Central memory CD4-positive, alpha-beta T cell (primary cell): ENCODE measurements at places on chromosomes 16 and 17.

GRCh38 chr17:35519906-35520442 lies 17.5 kb downstream of the SLFN12L start:
- DNase-seq: no peak

DNA sequence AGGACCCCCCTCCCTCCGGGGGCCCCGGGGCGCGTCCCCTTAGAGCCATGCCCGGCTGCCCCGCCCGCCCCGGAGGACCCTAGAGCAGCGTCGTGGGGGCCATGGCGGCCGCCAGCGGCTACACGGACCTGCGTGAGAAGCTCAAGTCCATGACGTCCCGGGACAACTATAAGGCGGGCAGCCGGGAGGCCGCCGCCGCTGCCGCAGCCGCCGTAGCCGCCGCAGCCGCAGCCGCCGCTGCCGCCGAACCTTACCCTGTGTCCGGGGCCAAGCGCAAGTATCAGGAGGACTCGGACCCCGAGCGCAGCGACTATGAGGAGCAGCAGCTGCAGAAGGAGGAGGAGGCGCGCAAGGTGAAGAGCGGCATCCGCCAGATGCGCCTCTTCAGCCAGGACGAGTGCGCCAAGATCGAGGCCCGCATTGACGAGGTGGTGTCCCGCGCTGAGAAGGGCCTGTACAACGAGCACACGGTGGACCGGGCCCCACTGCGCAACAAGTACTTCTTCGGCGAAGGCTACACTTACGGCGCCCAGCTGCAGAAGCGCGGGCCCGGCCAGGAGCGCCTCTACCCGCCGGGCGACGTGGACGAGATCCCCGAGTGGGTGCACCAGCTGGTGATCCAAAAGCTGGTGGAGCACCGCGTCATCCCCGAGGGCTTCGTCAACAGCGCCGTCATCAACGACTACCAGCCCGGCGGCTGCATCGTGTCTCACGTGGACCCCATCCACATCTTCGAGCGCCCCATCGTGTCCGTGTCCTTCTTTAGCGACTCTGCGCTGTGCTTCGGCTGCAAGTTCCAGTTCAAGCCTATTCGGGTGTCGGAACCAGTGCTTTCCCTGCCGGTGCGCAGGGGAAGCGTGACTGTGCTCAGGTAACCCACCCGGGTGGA lies 759 bp downstream of the ALKBH5 start:
- peak; percentile 78 for DNase-seq

- no peak for DNase-seq
Observed at GRCh38 chr17:82938486-82938872, 98.7 kb upstream of the ZNF750 start.

DNA sequence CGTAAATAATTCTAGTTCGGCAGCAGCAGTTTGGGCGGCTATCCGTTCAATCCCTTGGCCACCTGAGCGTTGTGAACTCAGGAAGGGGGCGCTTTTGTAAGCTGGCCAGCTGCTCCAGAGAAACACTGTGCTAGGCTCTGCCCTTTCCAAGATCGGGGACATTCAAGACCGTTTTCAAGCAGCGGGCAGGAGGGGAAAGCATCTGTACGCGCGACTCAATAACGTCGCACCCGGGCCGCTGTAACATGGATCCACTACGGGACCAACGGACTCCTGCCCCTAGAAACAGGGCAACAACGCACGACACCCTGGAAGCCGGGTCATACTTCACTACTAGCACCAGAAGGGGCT lies 463 bp downstream of the TOP2A start:
- DNase-seq: no peak

DNA sequence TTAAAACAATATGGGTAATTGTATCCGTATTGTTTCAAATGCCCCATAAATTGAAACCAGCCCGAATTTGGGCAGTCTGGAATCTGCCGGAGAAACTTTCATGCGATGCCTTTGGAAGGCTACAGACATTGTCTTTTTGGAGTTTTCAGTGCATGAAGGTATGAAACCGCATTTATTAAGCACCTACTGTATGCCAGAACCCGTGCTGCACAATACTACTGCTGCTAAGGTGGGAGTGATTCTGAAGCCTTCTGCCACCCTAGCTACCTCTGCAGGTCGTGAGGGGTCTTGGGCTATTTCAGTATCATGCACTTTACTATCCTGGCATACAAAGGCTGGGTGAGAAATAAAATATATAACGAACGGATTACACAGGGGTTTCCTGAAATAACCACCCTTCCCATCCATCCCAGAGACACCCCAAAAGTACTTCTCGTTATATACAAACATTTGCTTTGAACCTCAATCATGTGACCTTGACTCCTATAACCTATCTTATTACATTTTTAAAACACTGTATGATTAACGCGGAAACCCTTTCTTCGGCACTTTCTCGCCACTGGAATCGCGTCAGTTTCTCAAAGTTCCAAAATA lies 1.0 kb upstream of the MSI2 start:
- no peak for DNase-seq

DNA sequence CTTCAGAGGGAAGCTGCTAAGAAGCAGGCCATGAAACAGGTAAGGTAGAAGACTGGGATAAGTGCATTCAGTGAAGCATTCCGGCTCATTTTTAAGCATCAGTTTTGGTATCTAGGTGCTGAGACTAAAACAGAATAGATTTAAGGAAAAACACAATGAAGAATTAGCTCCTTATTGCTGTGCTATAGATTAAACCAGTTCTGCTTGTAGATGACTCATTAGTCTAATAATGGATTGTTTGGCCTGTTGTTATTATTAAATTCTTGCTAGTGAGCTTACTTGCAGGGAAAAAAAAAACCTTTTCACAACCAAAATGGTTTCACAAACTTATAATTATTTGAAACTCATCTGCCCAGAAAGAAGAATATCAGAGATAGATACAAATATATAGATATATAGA lies 55.9 kb downstream of the NSRP1 start:
- DNase-seq: no peak

DNA sequence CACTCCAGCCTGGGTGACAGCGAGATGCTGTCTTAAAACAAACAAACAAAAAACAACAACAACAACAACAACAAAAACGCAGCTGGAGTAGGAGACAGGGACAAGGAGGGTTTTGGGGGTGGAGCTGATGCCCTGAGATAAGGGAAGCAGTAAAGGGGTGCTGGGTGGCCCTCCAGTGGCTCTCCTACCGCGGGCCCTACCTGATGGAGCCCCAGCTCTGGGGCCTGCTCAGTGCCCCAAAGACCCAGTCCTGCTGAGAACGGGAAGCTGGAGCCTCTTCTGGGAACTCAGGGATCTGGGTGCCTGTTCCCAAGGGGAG lies 21.3 kb upstream of the NAGS start:
- no peak for DNase-seq

GRCh38 chr16:67652578-67653127 lies 7.4 kb downstream of the ACD start:
- no peak for DNase-seq

DNA sequence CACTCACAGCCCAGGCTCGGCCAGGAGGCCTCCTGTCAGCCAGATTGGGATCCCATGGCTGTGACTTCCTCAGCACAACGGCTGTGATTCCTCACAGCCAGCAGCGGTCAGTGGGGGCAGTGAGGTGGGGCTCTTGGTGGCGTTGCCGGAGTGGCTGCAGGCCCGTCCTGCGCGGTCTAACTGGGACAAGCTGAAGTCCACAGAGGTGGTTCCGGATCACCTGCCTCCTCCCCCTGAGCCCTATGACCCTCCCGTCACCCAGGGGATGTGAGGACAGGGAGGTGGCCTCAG lies 34.4 kb upstream of the MLKL start:
- DNase-seq: no peak

GRCh38 chr17:50184611-50185398 lies 16.6 kb downstream of the COL1A1 start:
- DNase-seq: no peak

DNA sequence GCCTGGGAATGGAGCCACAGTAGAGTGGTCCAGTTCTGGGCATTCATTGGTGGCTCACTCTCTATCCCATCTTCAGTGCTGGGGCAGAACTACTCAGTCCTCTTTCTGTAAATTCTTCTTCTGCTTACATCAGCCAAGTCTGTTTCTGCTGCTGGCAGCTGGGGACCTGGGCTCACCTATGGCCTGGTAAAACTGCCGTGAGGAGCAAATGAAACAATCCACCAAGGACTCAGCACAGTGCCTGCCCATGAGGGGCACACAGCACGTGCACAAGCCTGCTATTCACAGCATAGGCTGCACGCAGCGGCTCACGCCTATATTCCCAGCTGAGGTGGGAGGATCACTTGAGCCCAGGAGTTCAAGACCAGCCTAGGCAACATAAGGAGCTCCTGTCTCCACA lies 30.9 kb upstream of the SNN start:
- no peak for DNase-seq

- DNase-seq: no peak
Observed at GRCh38 chr17:68601565-68602288, 560 bp upstream of the FAM20A start.

DNA sequence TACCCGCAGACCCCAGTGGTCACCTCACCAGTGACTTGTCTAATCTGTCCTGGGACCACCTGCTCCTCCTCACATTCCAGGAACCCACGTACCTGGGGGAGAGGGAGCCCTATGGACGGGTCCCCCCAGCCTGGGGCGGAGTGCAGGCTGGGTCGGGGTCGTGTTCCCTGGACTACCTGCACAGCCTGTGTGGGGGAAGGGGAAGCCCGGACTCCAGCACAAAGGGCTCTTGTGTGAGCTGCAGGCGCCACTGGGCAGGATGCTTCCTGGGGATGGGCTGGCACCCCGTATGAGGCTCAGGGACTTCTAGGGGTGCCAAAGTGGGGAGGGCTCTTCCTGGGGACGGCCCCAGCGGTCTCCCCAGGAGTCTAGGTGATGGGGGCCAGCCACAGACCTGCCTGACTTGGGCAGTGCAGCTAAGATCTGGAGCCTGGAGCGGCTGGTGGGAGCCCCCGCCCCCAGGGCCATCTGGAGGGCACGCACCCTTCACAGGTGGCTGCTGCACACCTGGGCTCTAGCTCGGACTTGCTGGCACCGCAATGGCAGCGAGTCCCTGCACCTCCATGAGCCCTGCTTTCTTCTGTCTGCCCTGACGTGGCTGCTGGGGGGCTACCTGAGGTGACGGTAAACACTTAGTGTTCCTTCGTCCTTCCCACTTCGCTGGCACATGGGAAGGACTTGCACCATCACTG lies 7.5 kb downstream of the VASN start:
- DNase-seq: no peak

DNA sequence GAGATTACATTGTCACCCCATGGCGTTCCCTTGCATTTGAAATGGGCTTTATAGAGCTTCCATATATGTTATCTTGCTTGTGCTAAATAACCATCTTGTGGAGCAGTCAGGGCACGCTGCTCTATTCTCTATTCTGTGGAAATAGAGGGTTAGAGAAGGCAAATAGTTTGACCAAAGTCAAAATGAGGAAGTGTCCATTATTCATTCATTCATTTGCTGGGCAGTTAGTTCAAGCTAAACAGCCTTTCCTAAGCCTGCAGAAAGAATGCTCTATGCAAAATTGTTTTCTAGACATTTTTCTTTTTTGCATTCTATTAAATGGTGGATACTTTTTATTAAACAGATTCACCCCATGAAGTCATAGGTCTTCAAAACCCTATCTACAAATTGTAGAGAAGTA lies 67.8 kb upstream of the ELAC2 start:
- DNase-seq: no peak

DNA sequence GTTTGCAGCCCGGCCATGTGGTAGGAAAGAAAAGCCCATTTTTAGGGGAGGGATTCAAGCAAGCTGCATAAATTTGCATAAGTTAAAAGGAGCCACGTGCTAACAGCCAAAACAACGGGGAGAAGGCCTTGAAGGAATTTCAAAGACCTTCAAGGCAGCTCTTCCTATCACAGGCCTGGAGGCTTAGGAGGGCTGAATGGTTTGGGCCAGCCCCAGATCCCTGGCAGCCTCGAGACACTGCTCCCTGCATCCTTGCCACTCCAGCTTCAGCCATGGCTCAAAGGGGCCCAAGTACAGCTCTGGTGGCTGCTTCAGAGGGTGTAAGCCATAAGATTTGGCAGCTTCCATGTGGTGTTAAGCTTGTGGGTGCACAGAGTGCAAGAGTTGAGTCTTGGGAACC lies 22.6 kb downstream of the PRDM7 start:
- DNase-seq: no peak

DNA sequence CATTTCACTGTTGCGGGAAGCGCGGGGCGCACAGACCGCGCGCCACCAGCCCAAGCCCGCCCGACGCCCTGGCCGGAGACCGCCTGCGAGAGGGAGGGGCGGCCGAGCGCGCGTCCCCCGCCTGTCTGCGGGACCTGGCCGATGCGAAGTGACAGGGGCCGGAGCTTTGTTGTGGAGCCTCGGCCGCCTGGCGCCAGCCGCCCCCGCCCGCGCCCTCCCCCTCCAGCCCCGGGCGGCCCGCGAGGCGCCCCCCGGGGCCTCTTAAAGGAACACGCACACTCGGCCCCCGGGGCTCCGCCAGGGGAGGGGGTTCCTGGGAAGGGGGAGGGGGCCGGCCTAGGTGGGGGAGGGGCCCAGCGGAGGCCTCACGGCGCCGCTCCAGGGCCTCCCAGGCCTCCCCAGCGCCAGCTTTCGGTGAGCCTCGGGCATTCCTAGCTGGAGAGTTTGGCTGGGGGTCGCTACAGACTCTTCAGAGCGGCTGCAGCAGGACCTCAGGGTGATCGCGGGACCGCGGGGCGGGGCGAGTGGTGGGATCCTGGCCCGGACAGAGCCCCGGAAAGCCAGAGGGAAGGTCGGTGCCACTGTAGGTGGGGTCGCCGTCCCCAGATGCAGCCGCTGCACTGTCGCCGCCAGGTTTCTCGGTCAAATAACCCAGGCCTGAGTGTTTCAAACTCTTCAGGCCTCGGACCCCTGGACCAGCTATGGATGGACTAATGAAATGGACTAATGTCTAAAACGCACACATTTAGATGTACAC lies 2.4 kb upstream of the TBX2 start:
- DNase-seq: no peak

DNA sequence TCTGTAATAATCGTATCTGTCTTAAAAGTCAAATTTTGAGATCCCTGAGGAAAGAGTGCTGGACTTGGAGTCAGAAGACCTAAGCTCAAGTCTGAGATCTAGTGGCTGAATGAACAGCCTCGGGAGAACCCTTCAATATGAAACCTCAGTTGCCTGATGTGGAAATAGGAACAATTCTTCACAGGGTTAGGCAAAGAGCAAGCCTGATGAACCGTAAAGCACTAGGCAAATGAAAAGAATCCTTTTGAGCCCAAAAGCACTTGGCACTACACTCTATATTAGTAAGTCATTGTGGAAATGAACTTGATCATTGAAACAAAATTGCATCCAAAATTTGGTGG lies 20.2 kb downstream of the TXNDC11 start:
- DNase-seq: no peak

GRCh38 chr16:75053791-75054555 lies 55.1 kb downstream of the ZNRF1 start:
- DNase-seq: no peak

GRCh38 chr16:73031155-73031866 lies 16.6 kb downstream of the ZFHX3 start:
- DNase-seq: no peak

DNA sequence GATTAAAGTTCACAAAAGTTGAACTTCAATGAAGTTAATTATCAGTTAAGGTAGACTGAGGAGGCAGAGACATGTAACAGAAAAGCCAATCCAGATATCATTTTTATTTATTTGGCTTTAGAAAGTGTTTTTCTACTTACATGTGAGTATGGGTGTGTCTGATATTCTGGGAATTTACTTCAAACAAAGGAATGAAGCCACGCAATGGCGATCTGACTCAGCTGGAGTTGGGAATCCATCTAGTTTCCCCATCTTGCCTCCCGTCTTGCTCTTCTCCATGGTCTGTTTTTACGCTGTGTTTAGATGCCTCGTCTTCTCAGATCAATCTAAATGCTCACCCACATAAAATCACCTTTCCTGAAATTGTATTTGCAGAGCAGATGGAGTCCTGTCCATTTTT lies 1.7 kb upstream of the KCNJ16 start:
- DNase-seq: no peak

GRCh38 chr16:50679266-50679665 lies 1.8 kb downstream of the SNX20 start:
- DNase-seq: no peak
